ENCODE measurements at places on chromosomes 5 and 9.

- DNase-seq, result no peak
Measured at GRCh38 chr9:119810645-119811429, 441.6 kb upstream of the BRINP1 start.

- no peak for DNase-seq
Measured at GRCh38 chr5:178278358-178279023, 45.9 kb upstream of the PHYKPL start.

DNA sequence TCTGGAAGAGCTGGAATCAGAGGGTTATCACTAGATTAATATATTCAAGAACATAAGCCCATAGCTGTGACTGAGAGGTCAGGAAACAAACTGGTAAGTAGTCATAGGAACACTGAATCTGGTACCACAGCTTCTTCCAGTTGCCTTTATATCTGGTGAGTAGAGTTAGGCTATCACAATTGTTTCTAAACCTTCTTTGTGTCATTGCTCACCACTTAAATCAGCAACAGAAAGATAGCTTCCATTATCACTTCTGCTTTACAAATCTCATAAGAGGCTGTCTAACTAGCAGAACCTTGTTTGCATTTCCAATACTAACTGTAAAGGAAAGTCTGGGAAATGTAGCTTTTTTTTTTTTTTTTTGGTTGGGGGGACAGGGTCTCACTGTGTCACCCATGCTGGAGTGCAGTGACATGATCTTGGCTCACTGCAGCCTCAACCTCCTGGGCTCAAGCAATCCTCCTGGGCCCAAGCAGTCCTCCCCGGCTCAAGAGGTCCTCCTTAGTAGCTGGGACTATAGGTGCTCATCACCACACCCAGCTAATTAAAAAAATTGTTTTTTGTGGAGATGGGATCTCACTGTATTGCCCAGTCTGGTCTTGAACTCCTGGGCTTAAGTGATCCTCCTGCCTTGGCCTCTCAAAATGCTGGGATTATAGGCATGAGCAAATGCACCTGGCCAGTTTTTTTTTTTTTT lies 22.0 kb downstream of the CDC42SE2 start:
- DNase-seq, result no peak

GRCh38 chr9:98921732-98922131 lies 22.0 kb upstream of the COL15A1 start:
- DNase-seq, result no peak

- DNase-seq, result no peak
Measured at GRCh38 chr9:95103281-95103771, 214.2 kb downstream of the FANCC start.

DNA sequence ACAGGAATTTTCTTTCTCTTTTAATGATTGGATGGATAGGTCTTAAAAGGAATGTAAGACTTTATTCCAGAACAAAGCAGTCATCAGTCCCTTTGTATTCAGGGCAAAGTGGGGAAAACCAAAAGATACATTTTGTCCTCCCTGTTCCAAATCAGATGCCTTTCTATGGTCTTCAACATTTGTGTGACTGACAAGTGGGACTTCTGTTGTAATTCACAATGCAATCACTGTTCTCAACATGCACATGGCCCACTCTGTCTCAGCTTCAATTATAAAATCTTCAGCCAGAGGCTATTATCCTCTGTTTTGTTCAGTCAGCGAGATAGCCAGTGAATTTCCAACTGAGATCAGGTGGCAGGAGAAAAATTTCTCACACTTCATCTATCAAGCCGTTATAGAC lies 95.5 kb upstream of the ERBIN start:
- no peak for DNase-seq

- DNase-seq, result no peak
Measured at GRCh38 chr9:79817438-79818004, 245.8 kb downstream of the TLE4 start.

GRCh38 chr5:43523662-43524072 lies 8.7 kb upstream of the C5orf34 start:
- DNase-seq, result no peak

DNA sequence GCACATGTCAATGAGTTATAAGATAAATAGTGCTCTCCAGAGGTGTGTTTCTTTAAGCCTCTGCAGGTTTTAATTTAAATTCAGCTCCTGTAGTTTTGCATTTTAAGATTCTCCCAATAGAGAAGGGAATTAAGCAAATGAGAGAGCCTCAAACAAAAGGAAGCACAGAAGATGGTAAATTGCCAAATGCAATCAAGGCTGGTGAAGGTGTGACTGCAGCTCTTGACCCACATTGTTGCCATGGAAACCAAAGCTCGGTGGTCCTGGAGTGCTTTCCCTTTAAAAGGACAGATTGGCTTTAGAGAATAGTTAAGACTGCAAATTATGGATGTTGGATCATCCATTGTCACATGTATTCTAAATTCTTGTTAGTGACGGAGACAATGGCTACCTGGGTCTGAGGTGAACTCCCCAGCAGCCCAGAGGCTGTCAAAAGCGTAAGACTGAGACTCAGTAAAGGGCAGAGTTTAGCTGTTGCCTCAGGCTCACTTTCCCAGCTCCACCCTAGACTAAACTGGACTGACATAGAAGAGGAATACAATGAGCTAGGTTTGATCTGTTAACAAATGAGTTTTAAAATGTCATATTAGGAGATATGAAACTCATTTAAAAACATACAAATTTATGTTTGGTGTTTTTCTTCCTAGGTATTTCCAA lies 12.3 kb downstream of the GAPT start:
- no peak for DNase-seq

DNA sequence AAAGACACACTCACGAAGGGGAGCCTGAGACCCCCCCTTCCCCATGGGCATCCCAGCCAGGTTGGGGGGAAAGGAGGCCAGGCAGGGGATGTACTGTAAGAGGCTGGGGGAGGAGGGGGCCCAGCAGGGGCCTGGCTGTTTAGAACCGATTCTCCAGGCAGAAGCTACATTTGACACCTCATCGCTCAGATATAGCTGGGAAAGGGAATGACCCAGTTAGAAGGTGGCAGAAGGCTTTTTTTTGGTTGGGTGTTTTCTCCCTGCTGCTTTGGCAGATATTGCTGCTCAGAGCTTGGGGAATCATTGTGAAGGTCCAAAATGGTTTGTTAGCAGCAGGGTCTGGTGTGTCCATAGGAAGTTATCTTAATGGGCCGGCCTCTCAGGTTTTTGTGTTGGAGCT lies 6.0 kb downstream of the CDX1 start:
- DNase-seq, result no peak

GRCh38 chr5:6543346-6543730 lies 89.5 kb downstream of the NSUN2 start:
- DNase-seq, result no peak

DNA sequence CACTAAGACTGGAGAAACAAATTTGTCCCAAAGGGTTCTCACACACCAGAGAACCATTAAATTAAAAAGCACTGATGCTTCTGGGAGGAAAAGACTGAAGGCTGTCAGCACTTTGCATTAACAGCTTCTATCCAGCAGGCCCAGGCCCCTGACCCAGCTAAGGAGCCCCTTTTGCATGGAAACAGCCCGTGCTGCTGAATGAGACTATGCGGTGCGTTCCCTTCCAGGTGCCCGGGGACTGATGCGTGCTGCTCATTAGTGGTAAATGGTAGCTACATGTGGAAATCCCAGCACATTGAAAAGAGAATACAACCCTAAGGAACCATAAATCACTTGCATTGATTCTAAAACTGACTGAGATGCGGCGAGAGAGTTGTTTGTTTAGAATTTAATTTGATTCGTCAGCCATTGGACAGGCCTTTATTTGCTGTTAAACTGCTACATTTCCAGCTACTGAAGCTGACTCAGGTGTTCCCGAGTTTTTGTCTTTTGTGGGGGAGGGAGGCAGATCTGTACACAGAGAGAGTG lies 351.0 kb upstream of the SLC24A2 start:
- DNase-seq, result no peak

GRCh38 chr5:851076-851475 lies 290 bp upstream of the ZDHHC11 start:
- no peak for DNase-seq

- DNase-seq, result no peak
Measured at GRCh38 chr5:8845296-8845695, 700.6 kb downstream of the SEMA5A start.

- DNase-seq, result no peak
Measured at GRCh38 chr9:70398145-70398556, 16.3 kb downstream of the KLF9 start.

GRCh38 chr5:156835905-156836304 lies 14.2 kb upstream of the PPP1R2B start:
- no peak for DNase-seq

DNA sequence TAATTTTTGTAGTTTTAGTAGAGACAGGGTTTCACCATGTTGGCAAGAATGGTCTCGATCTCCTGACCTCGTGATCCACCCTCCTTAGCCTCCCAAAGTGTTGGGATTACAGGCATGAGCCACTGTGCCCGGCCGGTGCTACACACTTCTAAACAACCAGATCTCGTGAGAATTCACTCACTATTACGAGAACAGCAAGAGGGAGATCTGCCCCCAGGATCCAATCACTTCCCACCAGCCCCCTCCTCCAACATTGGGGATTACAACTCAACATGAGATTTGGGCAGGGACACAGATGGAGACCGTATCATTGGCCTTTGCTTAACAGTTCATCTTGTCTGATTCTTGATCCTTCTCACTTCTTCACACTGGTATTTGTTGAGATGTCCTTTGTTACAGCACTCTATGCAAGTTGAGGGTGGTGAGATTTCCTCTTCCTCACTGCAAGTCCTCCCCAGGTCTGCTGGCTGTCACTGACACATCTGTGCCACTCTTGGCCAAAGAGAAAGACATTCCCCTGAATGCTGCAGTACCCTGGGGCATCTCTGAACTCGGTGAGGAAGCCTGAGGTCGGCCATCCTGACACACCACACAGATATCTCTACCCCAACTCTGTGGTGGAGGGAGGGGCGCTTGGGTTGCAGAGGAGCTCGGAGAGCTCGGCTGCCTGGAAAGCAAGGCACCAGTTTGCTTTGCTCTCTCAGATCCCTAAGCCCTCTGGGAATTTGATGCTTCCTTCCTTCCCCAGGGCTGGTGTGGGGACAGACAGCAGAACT lies 4.2 kb upstream of the SUB1 start:
- no peak for DNase-seq

- DNase-seq, result no peak
Measured at GRCh38 chr5:176744584-176744965, 65.8 kb upstream of the UNC5A start.

DNA sequence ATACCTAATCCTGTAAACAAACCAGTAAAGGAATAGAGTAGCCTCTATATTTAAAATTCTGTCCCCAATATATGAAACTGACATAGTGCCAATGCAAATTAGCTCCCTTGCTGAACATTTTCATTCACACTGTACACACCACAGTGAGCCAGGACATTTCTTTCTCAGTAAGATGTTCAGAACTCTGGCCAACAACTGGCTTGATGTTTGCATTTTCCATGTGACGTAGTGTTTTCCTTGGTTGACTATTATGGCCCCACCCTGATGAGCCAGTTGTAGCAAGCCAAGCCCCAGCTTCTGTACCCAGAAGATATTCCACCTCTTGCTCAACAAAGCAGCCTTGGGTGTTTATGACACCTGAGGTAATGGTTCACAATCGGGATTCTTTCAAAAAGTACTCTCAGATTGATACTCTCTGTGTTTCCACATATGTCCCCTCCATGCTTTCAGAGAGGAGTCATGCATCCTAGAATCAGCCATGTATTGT lies 17.7 kb upstream of the ANXA1 start:
- DNase-seq, result no peak

GRCh38 chr5:64502196-64502595 lies 3.6 kb upstream of the RGS7BP start:
- no peak for DNase-seq

DNA sequence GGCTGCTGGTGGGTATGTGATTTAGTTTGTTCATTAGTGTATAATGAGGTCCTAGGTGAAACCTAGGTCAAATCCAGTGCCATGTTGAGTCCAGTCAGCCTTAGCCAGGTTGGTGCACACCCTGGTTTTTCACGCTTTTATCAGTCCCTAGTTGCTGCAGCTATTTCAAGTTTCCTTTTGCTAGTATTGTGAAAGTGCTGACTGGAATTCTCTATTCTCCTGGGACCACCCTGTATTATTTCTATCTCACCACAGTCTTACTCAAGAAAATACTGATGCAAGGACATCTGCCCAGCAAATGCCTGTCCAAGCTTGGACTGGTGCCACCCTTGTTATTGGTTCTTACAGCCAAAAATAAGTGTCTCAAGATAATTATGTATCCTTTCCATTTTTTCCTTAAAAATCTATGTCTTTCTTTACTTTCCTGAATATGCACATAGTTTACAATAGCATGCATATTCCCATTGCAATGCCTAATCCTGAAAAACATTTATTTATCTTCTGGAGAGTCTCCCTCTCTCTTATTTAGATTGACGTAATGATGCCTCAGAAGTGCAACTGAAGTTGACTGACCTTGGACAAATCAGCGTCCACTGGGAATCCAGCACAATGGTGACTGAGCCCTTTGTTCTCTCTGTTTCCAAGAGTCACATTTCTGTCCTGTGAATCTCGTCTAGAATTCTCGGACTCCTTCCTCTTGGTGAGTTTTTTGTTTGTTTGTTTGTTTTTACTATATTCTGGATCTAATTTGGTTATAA lies 1075.0 kb downstream of the CDH9 start:
- no peak for DNase-seq

DNA sequence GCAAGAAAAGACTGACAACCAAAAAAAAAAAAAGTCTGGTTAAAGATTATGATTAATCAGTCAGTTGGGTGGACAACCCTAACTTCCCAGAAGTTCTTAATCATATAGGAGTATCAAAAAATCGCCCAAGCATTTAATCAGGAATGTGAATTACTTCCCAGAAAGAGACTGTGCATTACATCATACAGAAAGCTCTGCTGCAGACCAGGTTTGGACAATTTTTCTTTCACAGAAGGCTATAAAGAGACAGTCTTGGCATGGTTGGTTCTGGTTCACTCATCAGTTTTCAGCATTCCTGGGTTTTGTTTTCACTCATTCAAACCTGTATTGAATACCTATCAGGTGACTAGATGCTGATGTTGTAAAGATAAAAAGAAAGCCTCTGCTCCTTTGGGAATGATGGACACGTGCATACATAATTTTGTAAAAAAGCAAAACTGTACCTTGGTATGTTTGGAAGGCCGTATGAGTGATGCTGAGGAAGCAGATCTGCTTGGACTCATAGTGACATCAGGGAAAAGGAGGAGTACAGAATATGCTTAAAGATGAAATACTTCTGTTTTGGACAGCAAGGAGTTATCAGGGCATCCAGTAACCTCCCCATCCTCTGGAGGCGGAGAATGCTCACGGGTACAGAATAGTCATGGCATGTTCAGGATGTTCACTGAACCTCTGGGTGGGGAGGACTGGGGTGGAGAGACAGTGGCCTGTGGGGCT lies 178.4 kb downstream of the GNA14 start:
- no peak for DNase-seq

DNA sequence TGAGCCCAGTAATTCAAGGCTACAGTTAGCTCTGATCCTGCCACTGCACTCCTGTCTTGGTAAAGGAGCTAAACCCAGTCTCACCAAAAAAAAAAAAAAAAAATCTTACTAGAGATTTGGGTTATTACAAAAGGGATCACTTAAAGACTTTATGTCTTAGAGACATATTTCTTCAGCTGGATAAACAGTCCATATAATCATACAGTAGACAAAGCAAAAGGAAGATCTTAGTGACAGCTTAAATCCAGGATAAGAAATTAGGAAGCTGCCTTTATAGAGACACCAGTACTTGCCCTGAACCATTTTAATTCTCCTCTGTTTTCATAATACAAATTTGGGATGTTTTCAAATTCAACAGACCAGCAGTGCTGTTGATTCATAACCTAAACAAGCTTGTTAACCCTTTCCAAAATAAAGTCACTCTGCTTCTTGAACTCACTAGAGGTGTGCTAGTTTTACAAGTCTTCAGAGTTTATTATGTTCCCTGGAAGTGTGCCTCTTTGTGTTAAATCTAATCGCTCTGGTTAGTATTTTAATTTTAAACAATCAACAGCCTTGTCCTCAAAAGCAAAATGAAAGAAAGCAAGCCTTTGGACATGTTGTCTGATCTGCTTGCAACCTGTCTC lies 255.5 kb downstream of the ARRDC3 start:
- DNase-seq, result no peak
